ENCODE measurements at places on chromosomes 1 and 21. TPM values are rescaled to one million over a fixed set of nuclear protein-coding genes. Genes with fewer than 3 reads are reported as not detected.

The MIXL1 gene
- total RNA-seq: not detected

The RHOC gene
- total RNA-seq: 329 TPM

The FAM72D gene
- not detected for total RNA-seq

The LDLRAP1 gene
- total RNA-seq: 41.7 TPM

The CACHD1 gene
- 30.4 TPM for total RNA-seq

The LAMC2 gene
- 4.7 TPM for total RNA-seq

The NBPF8 gene
- total RNA-seq: 13.1 TPM

The FCGR1A gene
- total RNA-seq: not detected

The TMED5 gene
- total RNA-seq: 50.0 TPM

The ABCD3 gene
- 31.2 TPM for total RNA-seq

The TACSTD2 gene
- 2.4 TPM for total RNA-seq

The HAO2 gene
- total RNA-seq: under 0.01 TPM

The SLC6A9 gene
- total RNA-seq: 16.0 TPM

The CFAP74 gene
- not detected for total RNA-seq

The LCK gene
- not detected for total RNA-seq

The GNAT2 gene
- total RNA-seq: not detected

The KCNE2 gene
- total RNA-seq: 0.16 TPM

The MAP1LC3C gene
- total RNA-seq: 0.61 TPM

The NDUFV3 gene
- total RNA-seq: 73.3 TPM

The GPR153 gene
- 15.1 TPM for total RNA-seq

The NBL1 gene
- 70.7 TPM for total RNA-seq

The GBP1 gene
- total RNA-seq: 105 TPM

The ARHGAP30 gene
- not detected for total RNA-seq

The SPAG17 gene
- 1.7 TPM for total RNA-seq

The BACE2 gene
- total RNA-seq: 36.3 TPM

The S100A5 gene
- not detected for total RNA-seq

The GUCA2B gene
- not detected for total RNA-seq

The RERE gene
- 27.7 TPM for total RNA-seq

The RHD gene
- not detected for total RNA-seq

The TMPRSS15 gene
- not detected for total RNA-seq

The ABCG1 gene
- total RNA-seq: under 0.01 TPM

The TRIM58 gene
- 1.9 TPM for total RNA-seq

The CFAP141 gene
- total RNA-seq: not detected

The MFSD2A gene
- 10.5 TPM for total RNA-seq

The PLCH2 gene
- 0.65 TPM for total RNA-seq

The TMEM52 gene
- total RNA-seq: 0.65 TPM

The ATAD3B gene
- 12.8 TPM for total RNA-seq

The PGLYRP4 gene
- not detected for total RNA-seq

The CFHR2 gene
- total RNA-seq: not detected

The PHACTR4 gene
- 14.8 TPM for total RNA-seq
